Stimulated activated CD4-positive, alpha-beta T cell treated with anti-CD3 and anti-CD28 coated beads, Interleukin-4, amount 100 ng/mL, for 48 hours (primary cell): ENCODE measurements at places on chromosomes 16 and 17.

DNA sequence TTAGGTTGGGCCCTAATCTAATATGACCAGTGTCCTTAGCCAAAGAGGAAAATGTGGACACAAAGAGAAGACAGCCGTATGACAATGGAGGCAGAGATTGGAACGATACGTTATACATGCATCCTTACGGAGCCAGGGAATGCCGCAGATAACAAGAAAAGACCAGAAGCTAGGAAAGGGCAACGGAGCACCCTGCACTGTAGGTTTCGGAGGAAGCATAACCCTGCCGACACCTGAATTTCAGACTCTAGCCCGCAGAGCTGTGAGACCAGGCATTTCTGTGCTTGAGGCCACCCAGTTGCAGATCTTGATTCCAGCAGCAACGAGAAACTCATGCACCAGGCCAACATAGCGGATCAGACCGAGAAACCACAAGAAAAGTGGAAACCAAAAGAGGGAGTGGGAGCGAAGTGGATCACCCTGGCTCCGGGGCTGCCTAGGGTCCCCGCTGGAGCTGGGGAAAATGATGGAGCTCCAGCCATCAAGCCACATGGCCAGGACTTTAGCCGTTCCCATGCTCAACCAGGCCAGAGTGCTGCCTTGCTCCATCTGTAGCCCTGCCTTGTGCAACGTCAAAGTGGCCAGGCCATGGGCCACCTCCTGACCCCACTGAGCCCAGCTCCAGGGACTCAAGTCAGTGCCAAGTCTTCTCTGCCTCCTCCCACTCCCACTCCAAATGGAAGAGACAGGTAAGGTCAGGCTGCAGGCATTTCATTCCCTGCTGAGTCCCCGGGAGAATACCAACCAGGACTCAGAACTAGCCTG, 51.7 kb upstream of the RPL38 start:
- DNase-seq, result no peak

DNA sequence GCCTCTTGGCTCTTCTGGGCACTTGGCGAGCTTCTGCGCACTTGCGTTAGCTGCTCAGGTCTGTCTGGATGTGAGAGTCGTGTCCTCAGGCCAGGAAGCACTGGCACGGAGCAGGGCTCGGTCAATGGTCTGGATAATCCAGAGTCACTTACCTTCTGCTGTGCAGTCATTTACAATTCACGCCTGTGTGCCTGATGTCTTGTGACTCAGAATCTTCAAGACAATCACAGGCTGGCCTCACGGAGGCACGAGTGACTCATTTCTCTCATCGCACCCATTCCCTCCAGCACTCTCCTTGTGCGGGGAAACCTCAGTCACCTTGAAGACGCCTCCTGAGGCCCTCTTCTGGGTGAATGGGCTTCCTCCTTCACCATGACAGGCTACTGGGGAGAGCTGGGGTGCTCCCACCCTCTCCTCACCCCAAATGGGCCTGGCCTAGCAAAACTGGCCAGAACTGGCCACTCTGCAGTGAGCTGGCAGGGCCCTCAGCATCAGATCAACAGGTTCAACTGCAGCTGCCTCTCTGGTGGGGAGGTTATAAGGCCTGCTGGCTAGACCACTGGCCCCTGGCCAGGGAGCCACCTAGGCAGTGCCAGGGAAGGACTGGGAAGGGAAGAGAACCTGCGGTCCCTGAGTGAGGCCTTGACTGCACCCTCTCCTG, 1.9 kb upstream of the CAPN15 start:
- DNase-seq, result peak; percentile 59

DNA sequence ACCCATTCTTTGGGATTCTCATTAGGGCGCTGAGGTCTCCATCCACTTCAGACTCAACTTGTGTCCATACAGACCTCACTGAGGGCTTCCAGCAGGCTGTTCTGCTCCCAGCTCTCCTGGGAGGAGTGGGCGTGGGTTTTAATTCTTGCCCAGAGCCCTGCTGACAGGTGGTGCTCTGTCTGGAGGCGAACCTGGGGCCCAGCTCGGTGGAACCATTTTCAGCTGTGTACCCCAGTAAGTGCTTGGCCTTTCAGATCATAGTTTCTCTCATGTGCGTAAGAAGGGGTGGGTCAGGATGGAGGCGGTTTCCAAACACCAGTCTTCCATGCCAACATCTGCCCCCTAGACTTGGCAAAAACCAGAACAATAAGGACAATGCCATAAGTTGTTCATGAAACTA, 21.4 kb upstream of the NKD1 start:
- DNase-seq, result no peak

DNA sequence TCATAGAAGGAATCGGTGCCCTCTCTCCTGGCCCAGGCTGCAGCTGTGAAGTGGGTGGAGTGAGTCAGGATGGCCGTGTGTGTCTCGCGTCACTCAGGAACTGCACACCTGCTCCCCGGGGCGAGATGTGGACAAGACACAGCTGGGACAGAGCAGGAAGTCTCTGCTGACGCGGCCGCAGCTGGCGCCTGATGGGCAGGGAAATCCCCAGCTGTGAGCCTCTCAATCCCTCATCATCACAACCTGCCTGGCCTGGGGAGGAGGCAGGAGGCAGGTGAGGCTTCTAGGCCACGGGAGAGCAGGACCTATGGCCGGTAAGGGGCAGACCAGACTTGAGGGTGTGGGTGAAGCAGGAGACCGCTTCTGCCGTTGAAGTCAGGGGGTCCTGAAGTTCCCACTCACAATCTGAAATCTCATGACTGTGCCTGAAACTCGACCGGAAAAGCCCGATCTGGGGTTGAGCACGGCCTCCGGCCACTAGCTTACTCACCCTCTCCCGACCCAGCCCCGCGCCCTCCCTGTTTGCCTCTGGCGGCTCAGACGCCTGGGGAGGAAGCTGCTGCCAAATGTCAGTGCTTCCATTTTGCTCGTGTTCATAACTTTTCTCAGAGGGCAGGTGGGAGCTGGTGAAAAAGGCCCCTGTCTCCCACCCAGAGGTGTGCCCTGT, 1.1 kb upstream of the TRPV3 start:
- peak; percentile 43 for DNase-seq

DNA sequence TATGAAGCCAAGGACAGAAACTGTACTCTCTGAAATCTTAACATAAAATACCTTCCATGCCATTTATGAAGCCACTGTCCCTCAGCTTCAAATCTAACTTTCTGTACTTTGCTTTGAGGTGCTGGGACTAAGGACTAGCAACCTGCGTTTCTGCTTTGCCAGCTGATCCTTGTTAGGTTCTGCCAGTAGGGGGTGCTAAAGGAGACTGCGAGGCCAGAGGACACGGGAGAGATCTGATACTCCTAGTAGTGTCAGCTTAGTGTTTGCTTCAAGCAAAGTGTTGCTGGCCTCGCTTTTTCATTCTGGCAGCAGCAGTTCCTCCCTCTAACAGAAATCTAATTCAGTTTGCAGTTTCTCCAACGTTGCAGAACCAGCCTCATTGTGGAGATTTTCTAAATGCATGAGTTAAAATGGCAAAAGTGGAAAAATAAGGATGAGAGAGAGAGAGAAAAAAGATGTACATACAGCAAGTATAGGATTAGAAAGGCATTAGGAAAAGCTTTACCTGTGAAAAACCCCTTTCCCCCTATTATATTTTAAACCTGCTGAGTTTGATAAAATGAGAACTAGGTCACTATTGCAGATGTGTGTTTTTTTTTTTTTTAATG, 297.5 kb downstream of the CA10 start:
- no peak for DNase-seq

DNA sequence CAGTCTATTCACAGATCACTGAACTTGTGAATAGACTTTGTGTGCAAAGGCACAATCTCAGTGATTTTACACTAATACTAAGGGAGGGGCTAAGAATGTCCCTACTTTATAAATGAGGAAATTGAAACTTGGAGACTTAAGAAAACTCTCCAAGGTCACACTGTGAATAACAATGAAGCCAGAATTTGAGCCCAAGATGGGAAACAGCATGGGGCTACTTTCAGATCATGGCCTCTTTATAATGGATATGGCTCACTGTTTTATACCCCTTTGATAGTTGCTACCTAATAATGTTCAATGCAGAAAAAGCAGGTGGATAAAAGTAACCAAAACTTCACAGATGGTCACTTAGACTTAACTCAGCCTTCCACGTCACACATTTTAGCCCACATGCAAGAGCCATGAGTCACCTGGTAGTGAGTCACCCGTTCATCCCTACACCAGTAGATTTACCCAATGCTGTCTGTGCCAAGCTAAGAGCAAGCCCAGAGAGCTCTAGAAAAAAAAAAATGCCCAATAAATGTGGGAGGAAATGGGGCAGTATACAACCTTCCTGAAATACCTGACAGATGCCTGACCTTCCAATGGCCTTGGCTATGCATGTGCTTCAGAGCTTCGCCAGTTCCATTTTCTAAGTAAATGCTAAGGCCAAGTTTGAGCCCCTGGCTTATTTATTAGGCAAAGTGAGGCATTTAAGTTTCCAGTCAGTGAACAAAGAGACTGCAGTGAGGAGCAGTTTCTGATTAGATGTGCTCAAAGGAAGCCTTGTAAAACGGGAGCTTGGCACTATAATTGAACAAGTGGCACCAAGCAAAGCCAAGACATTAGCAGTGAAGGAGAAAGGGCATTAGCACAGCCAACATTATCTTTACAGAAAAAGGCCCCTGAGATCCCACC, 219.7 kb downstream of the TMEM114 start:
- no peak for DNase-seq

DNA sequence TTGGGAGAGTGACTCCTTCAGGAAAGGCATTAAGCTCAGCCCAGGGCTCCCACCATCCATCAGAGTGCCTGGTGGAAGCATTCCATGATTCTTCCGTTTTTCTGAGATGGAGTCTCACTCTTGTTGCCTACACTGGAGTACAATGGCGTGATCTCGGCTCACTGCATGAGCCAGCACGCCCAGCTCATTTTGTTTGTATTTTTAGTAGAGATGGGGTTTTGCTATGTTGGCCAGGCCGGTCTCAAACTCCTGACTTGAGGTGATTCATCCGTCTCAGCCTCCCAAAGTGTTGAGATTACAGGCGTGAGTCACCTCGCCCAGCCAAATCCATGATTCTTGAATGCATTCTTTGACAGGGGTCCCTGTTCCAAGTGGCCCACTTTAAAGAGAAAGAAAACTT, 23.1 kb downstream of the MIS12 start:
- DNase-seq, result no peak

GRCh38 chr16:23132775-23133463, 16.3 kb downstream of the USP31 start:
- DNase-seq, result no peak

- DNase-seq, result no peak
These were observed 116.7 kb downstream of the GAS7 start for GRCh38 chr17:10081571-10082169.

- no peak for DNase-seq
These were observed 8.4 kb downstream of the FOXN1 start for GRCh38 chr17:28514561-28515002.

GRCh38 chr17:14202388-14203166, 34.1 kb downstream of the CDRT15 start:
- DNase-seq, result no peak

- no peak for DNase-seq
These were observed 5.0 kb downstream of the DEXI start for GRCh38 chr16:10937068-10937859.
